ENCODE measurements at places on chromosomes 5 and 9.

GRCh38 chr5:10934783-10935355 lies 173.8 kb upstream of the DAP start:
- no peak for DNase-seq

GRCh38 chr5:178637356-178638074 lies 10.7 kb upstream of the CLK4 start:
- no peak for DNase-seq

DNA sequence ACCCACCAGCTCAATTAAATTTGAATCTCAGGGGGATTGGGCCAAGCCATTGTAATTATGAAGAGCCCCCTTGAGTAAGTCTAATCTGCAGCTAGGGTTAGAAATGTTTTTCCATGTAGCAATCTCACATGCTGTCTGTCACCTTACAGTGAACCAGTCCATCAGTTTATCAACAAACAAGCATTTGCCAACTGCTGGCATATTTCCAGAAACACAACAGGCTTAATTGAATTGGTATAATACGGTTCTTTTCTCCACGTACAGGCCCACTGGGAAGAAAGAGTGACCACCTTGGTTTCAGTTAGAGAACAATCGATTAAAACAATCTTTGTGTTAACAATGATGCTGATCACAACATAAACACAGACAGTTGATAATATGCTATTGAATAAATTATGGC lies 67.4 kb downstream of the NSUN2 start:
- DNase-seq, result no peak

DNA sequence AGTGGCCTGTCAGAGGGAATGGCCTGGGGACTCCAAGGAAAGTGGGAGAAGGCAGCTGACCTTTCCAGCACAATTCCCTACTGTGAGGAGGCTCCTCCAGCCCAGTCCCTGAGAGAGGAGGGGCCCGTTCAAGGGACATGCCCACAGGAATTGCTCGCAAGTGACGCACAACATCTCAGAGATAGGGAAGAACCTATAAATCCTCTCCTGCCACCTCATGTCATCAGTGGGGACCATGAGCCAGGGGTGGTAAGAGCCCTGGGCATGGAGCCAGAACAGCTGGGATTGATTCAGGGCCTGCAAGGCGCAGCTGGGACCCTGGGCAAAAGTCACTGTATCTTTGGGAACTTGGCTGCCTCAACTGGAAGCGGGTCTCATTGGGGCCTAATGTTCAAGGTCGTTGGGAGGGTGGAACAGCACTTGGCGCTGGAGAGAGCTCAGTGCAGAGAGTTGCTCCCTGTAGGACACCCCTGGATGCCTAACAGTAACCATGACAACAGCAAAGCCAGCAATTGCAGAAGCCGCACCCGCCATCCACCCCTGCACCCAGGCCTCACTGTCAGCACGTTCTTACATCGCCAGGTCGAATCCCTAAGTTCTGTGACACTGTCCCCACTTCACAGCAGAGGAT lies 41.3 kb upstream of the ORM1 start:
- DNase-seq, result no peak

GRCh38 chr5:109706095-109706494 lies 16.4 kb downstream of the MAN2A1 start:
- DNase-seq, result no peak

GRCh38 chr5:120874081-120874862 lies 410.2 kb downstream of the PRR16 start:
- no peak for DNase-seq

GRCh38 chr9:136385015-136385414 lies 11.5 kb upstream of the CARD9 start:
- peak; percentile 37 for DNase-seq

DNA sequence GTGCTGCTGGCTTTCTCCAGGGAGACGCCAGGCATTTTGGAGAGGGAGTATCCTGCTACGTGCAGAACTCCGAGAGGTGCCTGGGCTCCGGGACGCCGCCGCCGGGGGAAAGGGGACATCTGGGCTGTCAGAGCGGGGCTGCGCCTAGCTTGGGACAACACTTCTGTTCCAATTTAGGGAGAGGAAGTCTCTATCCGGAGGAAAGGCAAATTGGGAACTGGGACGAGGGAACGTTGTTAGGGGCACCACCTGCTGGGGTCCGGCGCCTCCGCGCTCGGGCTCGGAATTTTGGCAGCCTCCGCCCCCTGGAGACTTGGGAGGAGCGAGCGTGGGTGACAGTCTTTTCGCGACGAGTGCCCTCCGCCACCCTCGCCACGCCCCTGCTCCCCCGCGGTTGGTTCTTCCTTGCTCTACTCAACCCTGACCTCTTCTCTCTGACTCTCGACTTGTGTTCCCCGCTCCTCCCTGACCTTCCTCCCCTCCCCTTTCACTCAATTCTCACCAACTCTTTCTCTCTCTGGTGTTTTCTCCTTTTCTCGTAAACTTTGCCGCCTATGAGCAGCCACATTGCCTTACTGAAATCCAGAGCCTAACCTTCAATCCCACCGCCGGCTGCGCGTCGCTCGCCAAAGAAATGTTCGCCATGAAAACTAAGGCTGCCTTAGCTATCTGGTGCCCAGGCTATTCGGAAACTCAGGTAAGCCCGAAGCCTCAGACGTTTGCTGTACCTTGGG lies 1.6 kb downstream of the TSLP start:
- peak; percentile 74 for DNase-seq

- no peak for DNase-seq
Observed at GRCh38 chr9:16125629-16126028, 572.8 kb downstream of the CCDC171 start.

- no peak for DNase-seq
Observed at GRCh38 chr5:34045023-34045422, 2.0 kb upstream of the C1QTNF3 start.

DNA sequence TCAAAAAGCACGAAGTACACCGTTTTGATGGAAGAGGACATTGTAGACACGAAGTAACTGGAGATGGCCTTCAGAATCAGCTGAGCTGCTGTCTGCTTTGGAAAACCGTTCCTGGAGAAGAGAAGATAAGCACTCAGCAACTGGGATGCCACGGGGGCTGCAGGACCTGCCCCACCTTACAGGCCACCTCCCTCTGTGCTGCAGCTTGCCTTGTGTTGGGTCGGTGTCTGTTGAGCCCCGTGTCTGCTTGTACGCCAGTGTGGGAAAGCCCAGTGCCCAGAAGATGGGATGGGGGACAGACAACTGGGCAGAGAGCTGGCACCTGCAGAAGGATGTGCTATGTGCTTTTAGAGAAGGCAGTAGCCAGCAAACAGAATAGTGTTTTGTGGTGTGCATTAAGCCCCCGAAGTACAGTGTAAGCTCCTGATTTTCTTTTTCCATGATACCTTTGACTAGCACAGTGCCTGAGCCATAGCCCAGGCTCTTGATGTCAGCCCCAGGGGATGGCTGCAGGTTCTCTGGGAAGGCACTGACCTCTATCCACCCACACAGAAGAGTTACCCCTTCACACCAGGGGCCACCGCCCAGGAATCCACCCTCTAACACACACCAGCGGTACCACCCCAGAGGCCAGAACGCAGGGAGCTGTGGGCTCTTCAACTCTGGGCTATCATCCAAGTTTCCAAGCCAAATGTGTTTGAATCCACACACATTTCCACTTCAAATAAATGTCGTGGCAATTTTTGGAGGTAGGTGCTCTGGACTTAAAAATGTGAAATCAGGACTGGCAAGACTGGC lies 63.8 kb downstream of the MACROH2A1 start:
- DNase-seq, result no peak

DNA sequence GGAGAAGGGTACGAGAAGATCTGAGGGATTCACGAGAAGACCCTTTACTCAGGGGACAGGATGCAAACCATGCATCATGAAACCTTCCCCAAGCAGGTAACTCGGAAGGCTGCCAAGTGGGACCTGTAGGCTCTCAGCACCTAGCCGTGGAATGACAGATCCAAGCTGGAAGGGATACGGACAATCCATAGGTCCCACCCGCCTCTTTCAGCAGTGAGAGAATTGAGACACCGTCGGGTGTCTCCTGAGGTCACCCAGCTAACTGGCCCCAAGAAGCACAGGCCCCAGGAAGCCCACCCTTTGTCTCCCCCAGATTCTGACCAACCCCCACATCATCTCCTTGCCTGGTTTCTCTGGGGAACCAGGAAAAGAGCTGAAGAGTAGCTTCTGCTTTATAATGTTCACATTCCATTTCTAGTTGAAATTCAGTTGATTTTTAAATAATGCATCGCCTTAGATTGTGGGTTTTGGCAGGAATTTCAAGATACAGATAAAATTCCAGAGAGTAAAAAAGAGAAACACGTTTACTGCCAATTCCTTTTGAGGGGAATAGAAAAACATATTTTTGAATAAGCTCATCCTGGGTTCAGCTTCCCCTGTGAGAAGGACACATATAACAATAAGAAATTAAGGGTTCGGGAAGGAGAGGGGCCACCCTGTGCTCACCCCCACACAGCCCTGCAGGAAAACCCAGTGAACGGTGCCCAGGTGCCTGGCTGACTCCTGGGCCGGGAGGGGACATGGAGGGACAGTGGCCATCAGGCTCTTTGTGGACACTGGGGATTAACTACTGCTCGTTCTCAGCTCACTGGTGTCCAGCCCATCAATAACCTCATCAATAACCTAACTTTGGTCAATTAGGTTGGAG lies 51.1 kb downstream of the NSUN2 start:
- no peak for DNase-seq

DNA sequence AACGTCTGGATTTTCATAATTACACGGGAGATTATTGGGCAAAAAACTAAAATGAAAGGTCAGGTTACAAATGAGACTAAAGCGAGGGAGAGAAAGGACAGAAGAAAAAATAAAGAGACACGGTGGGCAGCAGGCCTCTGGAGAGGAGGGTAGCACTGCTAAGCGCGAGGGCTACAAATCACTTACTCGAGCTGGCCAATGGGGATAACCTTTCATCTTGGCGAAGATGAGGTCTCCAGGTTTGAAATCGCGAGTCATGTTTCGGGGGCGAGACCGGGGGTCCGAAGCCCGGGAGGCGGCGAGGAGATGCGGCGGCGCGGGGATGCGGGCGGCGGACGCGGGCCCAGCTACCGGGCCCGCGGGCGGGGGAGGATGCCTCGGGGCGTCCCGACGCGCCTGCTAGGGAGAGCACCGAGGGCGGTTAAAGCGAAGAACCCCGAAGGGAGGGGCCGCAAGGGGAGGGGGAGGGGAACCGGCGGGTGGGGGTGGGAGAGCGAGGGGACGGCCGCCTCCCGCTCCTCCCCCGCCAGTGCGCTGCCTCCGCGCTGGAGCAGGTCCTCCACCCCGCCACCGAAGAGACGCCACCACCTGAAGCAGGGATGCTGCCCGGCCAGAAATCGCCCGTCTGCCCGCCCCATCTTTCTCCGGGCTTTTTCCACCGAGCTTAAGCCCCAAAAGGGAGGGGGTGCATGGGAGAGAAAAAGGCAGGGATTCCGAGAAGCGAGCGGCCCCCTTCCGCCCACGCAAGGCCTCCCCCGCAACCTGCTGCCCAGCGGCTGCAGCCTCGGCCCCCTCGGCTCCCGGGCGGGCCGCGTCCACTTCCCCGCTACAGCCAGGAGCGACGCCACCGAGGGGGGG lies 610 bp downstream of the PSIP1 start:
- DNase-seq, result peak; percentile 65

GRCh38 chr5:121681229-121681855 lies 170.3 kb upstream of the FTMT start:
- DNase-seq, result no peak

GRCh38 chr5:83162601-83163000 lies 85.3 kb downstream of the XRCC4 start:
- no peak for DNase-seq

GRCh38 chr5:161077936-161078545 lies 226.0 kb upstream of the ATP10B start:
- no peak for DNase-seq

- DNase-seq, result no peak
Observed at GRCh38 chr9:89425024-89425805, 72.7 kb downstream of the SEMA4D start.

- peak; percentile 75 for DNase-seq
Observed at GRCh38 chr5:180605554-180606214, 14.4 kb upstream of the SCGB3A1 start.

DNA sequence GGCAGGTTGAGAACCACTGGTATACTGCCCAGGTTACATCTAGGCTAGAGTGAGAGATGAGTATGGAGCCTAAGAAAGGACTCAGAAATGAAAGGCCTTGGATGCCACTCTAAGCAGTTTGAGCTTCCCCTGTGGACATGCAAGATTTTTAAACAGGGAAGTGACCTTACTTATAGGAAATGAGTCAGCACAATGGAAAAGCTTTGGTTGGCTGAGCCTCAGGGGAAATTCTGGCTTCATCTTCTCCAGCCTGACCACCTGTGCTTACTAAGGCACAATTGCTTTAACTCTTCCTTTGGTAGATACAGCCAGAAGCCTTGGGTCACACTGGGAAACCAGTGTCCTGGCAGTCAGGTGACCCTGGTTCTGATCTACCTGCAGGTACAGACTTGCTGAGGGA lies 380.2 kb upstream of the ZNF462 start:
- no peak for DNase-seq

GRCh38 chr9:104319685-104320084 lies 184.4 kb upstream of the OR13F1 start:
- no peak for DNase-seq

DNA sequence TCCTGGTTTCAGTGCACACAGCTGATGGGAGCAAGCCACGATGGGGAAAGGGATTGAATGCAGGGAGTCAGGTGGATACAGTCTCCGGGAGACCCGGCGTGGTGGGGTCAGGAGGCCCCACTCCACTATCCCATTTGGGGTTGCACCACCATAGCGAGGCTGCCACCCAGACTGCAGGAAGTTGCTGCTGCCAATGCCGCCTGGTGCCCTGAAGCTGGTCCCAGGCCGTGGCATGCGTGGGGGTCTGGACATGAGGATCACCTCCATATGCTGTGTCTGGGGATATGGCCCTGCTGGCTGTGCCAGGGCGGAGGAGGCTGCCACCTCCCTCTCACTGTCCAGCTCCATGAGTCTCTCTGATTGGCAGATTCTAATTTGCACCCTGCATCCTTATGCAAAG lies 45.3 kb downstream of the COL5A1 start:
- no peak for DNase-seq

DNA sequence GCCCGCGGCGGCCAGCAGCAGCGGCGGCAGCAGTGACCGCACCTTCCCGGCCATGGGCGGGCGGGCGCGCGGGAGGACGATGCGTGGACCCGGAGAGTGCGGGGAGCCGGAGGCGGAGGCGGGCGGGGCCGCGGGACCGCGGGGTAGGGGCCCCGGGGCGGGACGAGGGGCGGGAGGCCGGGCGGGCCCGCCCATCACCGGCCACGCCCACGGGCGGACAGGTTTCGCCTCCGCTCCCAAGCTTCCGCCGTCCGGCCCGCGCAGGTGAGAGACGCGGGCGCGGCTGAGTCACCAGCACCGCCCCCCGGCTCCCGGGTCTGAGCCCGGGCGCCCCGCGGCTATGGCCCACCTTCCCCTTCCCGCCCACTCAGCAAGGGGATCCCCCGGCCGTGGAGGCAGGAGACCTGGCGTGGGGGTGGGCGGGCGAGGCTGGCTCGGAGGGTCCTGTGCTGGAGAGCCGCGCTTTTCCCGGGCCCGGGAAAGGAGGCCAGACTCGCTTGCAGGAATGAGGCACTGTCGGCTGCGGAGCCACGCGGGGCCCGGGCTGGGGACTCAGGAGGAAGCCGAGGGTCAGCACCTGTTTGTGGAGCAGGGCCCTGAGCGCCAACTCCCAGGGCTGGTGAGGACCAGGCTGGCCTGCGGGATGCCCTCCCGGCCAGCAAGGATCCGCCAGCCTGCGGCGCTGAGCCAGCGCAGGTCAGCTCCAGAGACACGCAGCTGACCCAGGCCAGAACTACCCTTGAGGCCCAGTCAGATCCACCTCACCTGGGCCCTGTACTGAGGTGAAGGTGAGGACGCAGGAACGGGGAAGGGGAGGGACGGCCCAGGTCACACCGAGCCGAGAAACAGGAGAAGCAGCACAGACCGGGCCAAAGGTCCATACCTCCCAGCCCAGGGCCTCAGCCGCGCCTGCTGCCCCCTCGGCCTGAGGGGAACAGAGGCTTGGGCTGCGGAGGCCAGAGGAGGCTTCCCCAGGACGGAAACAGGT lies at the start of gene ENTPD2:
Gene ENTPD2 (minus strand): TSS at position 118 of the 988 bp plus-strand sequence. CDS start 64 bp downstream, at position 54.
- peak; percentile 51 for DNase-seq

All from activated CD4-positive, alpha-beta T cell treated with anti-CD3 and anti-CD28 coated beads, Interleukin-2, amount 50 U/mL, for 48 hours (primary cell).